IMR-90 (cell line): ENCODE measurements at places on chromosomes 2 and 18. TPM values are rescaled to one million over a fixed set of nuclear protein-coding genes. Genes with fewer than 3 reads are reported as not detected.

DNA sequence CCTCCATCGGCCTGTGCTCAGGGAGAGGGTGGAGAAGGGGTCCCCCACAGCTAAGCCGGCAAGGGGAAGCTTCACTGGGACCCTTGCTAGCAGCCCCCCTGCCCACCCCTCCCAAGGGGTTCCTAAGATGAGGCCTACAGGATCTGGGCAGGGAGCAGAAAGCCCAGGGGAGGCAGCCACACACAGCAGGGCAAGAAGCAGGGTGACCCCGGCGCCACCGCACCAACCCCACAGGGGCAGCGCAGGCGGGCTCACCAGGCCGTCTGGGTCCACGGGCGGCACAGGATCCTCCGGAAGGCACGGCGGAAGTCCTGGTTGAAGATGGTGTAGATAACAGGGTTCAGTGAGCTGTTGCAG lies 1.8 kb downstream of the ADRA2B start:
- H3K4me3 ChIP-seq, result no peak overlapping the region
- peaks cover 82% of the 10 kb centered on the region for H3K27me3 ChIP-seq
- H3K27ac ChIP-seq, result no peak overlapping the region
- no peak for DNase-seq
- peaks cover 2% of the 10 kb centered on the region; the same call in 1 of the 2 replicates for H3K4me1 ChIP-seq

GRCh38 chr2:215435870-215436704 lies at the start of gene FN1:
Gene FN1, minus strand, starts transcription at chr2:215436068. Its CDS starts 266 bp downstream, at chr2:215435802.
- peak; percentile 98 for DNase-seq
- peak within 1 kb of the TSS; percentile 94 for H3K27ac ChIP-seq
- H3K4me1 ChIP-seq, result peaks cover 8% of the 10 kb centered on the region
- peaks cover 18% of the 10 kb centered on the region for H3K36me3 ChIP-seq
- no peaks in the 10 kb centered on the region for H3K27me3 ChIP-seq
- peak within 1 kb of the TSS; percentile 65 for H3K4me3 ChIP-seq

DNA sequence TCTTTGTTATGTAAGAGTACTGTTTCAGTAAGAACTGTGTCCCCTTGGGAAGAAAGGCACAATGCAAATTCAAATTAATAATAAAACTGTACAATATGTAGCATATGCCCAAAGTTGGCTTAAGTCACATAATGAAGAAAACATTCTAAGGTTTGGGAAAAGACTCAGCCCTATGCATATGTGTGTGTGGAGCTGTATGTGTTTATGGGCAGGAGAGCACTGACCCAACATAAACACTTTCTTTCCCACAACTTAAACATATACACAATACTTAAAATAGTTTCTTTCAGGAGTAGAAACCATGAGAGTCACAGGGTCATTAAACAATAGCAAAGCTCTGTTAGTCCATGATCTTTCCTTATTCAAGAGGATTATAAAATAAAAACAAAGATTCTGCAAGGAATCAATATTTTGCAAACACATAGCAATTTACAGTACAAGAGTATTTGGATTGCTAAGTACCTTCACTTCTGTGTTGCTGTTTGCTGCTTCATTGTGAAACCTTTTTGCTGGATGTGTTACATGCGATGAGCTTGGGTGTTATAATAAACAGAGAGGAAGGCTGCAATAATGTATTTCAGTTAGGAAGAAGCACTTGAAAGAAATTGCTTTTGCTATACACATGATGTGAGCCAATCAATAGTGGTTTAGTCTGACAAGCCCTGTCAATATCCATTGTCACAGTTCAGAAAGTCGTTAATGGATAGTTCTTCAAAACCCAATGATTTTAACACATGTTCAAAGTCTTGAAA lies 347.3 kb downstream of the ARHGAP15 start:
- peak; percentile 79 for DNase-seq
- H3K4me3 ChIP-seq, result no peak overlapping the region
- no peaks in the 10 kb centered on the region for H3K36me3 ChIP-seq
- no peaks in the 10 kb centered on the region for H3K27me3 ChIP-seq
- H3K4me1 ChIP-seq, result peaks cover 10% of the 10 kb centered on the region
- H3K27ac ChIP-seq, result peak overlapping the region; percentile 44; the same call in 1 of the 2 replicates

DNA sequence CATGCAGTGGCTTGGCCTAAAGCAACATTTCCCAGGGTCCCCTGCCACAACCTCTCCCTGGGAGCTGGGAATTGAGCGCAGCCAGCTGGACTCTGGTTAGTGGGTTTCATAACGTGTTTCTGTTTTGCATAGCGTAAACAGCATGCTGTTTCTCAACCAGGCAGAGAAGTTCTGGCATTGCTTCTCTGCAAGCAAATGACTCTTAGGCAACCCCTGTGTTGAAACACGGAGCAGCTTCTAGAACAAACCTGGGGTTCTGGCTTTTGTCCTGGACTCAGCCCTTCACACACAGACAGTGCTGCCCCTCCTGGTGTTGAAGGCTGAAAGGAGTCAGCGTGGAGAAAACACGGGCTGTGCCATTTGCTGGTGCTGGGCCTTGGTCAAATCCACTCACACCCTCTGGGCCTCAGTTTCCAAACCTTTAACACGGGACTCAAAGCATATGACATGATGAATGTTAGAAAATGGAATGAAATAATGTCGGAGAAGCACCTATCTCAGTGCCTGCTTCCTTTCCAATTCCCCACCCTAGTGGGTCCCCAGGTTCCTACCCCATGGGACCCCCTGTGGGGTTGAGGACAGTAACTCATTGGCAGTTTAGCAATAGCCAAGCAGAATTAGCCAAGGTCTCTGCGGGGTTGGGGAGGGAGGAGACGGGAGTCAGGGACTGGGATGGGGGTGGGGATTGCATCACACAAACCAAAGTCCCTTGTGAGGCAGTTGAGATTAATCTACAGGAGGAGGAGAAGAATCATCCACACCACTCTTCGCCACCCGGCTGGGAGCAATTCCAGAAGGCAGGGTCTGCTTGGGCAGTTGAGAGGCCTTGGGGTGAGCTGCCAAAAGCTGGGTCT lies 30.2 kb upstream of the IL1R2 start:
- peak; percentile 96 for DNase-seq
- H3K36me3 ChIP-seq, result no peaks in the 10 kb centered on the region
- peaks cover 3% of the 10 kb centered on the region; the same call in 1 of the 2 replicates for H3K27me3 ChIP-seq
- H3K4me1 ChIP-seq, result peaks cover 21% of the 10 kb centered on the region

GRCh38 chr2:66058675-66059074 lies 376.2 kb upstream of the MEIS1 start:
- H3K4me3 ChIP-seq, result no peak overlapping the region
- no peaks in the 10 kb centered on the region; the same call in 1 of the 2 replicates for H3K27me3 ChIP-seq
- H3K27ac ChIP-seq, result no peak overlapping the region

DNA sequence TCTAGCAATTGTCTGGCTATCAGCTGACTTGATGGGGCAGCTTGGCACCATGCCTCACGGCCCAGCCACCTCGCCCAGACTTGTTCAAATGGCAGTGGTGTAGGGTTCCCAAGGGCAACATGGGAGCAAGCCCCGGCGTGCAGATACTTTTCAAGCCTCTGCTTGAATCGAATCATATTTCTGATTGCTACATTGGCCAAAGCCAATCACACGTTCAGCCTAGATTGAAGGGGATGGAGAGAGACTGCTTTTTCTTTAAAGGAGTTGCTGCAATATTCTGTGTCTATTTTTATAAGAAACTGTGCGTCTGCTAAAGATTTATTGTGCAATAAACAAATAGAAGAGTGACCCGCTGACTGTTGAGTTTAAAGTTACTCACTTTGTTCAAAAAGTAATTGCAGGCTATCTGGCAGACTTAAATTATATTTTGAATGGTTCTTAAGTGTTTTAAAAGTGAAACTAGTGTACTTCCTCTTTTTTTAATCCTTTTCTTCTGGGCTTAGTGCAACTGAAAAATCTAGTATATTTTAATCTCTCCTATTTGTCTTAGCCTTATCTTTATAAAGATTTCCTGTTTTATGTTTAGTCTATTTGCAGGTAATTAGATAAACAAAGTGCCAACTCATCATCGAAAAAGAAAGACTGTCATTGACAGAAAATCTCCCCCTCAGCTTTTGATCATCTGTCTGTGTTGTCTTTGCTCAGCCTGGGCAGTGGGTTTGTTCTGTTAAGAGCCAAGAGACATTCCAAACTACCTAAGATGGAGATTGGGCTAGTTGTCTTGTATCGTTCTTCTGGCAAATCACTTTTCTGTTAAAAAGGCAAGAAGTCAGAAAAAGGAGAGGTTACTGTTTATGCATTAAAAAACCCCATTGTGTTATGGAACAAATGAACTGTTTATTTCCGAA lies 156.1 kb downstream of the TPGS2 start:
- no peaks in the 10 kb centered on the region for H3K27me3 ChIP-seq
- no peaks in the 10 kb centered on the region for H3K36me3 ChIP-seq
- H3K27ac ChIP-seq, result peak overlapping the region; percentile 76
- peaks cover 17% of the 10 kb centered on the region for H3K4me1 ChIP-seq
- H3K4me3 ChIP-seq, result peak overlapping the region; percentile 29; the same call in 1 of the 2 replicates

DNA sequence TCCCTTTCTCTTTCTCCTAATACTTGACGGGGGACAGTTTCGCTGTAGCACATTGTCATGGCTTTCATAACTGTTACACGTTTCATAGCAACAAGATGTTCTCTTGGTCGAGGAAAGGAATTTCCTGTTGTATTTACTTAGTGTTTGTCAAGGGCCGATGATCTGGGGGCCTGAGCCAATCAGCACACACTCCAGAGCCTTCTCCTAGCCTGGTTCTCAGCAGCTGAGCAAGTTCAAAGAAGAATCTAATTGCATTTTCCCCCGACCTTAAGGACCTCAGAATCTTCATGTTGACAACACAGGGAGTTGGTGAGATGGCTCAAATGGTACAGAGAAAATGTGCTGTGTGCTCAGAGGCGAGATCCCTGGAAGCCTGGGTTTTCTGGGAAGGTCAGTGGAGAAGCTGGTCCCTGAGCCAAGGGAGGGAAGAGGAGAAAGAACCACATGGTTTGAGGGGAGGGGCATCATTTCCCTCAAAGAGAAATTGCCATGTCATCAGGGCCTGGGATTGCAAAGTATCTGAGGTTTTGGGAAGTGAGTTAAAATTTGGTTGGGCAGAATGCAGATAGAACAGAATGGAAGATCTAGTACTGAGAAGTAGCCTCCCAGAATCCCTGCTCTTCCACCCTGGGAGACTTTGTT lies 76.9 kb upstream of the AGAP1 start:
- no peak overlapping the region for H3K4me3 ChIP-seq
- DNase-seq, result peak; percentile 12
- peaks cover 17% of the 10 kb centered on the region for H3K27me3 ChIP-seq
- H3K36me3 ChIP-seq, result no peaks in the 10 kb centered on the region

DNA sequence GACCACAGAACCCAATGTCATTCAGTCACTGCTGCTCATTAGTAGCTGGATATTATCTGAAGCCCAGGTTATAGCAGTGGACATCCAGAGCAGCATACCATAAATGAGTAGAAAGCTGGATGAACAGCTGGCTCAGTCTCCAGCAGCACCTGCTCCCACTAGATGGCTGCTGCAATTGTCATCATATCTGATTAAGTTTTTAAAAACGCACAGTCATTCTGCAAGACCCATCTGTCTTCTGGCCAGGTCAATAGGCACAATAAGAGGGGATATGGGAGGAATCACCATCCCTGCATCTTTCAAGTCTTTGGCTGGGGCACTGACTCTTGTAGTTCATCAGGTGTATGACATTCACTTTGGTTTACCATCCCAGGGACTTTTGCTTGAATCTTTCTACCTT lies 55.1 kb upstream of the XDH start:
- no peak overlapping the region for H3K4me3 ChIP-seq
- H3K27ac ChIP-seq, result no peak overlapping the region
- H3K4me1 ChIP-seq, result no peaks in the 10 kb centered on the region

DNA sequence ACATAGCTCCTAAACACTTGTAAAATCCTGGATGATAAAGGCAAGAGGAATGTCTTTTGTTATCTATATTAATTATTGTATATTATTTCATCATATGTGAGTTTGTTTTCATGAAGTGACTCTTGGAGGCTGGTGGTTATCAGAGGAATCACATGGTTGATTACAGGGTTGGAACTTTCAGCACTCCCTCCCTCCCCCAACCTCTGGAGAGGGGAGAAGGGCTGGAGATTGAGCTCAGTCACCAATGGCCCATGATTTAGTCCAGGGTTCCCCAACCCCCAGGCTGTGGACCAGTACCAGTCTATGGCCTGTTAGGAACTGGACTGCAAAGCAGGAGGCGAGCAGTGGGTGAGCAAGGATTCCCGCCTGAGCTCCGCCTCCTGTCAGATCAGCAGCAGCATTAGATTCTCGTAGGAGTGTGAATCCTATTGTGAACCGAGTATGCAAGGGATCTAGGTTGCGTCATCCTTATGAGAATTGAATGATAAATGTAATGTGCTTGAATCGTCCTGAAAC lies 37.7 kb downstream of the FBXO48 start:
- peaks cover 24% of the 10 kb centered on the region for H3K27me3 ChIP-seq
- no peak for DNase-seq
- no peak overlapping the region for H3K4me3 ChIP-seq
- H3K27ac ChIP-seq, result no peak overlapping the region
- peaks cover 2% of the 10 kb centered on the region; the same call in 1 of the 2 replicates for H3K4me1 ChIP-seq

GRCh38 chr2:241894056-241894641 lies 24.6 kb downstream of the RTP5 start:
- no peak overlapping the region for H3K27ac ChIP-seq
- no peak for DNase-seq
- no peaks in the 10 kb centered on the region for H3K4me1 ChIP-seq

- H3K4me3 ChIP-seq, result no peak overlapping the region
- peaks cover 13% of the 10 kb centered on the region; the same call in 1 of the 2 replicates for H3K27me3 ChIP-seq
- H3K27ac ChIP-seq, result no peak overlapping the region
- H3K4me1 ChIP-seq, result peaks cover 12% of the 10 kb centered on the region; the same call in 1 of the 2 replicates
- no peak for DNase-seq
- no peaks in the 10 kb centered on the region for H3K36me3 ChIP-seq
These were observed 43.3 kb downstream of the FER1L5 start for GRCh38 chr2:96685577-96686459.

GRCh38 chr2:75523313-75524275 lies 37.1 kb downstream of the EVA1A start:
- H3K4me3 ChIP-seq, result no peak overlapping the region
- peaks cover 4% of the 10 kb centered on the region for H3K36me3 ChIP-seq
- peak; percentile 89 for DNase-seq
- no peaks in the 10 kb centered on the region for H3K27me3 ChIP-seq

- H3K4me1 ChIP-seq, result no peaks in the 10 kb centered on the region
- H3K27ac ChIP-seq, result no peak overlapping the region
- H3K4me3 ChIP-seq, result no peak overlapping the region
- no peaks in the 10 kb centered on the region for H3K36me3 ChIP-seq
- no peaks in the 10 kb centered on the region for H3K27me3 ChIP-seq
These were observed 176.0 kb upstream of the COL3A1 start for GRCh38 chr2:188798159-188798558.

GRCh38 chr2:224217233-224217961 lies 178.3 kb upstream of the SERPINE2 start:
- no peaks in the 10 kb centered on the region for H3K27me3 ChIP-seq
- no peak overlapping the region for H3K4me3 ChIP-seq
- H3K36me3 ChIP-seq, result no peaks in the 10 kb centered on the region
- DNase-seq, result no peak
- peaks cover 9% of the 10 kb centered on the region for H3K4me1 ChIP-seq

Gene CGREF1
- 0.28 and 0.54 TPM in 2 replicates for total RNA-seq

Gene PTPRN
- total RNA-seq, result 4.4 and 5.2 TPM in 2 replicates

Gene MSH6
- 48.9 and 72.5 TPM in 2 replicates for total RNA-seq

Gene RPIA
- total RNA-seq, result 4.1 and 4.7 TPM in 2 replicates

Gene ARHGAP28
- total RNA-seq, result 2.8 and 3.8 TPM in 2 replicates
